ENCODE measurements at places on chromosomes 6 and 20.
A peak's percentile ranks its signal among the peaks of the same experiment; 100 is the strongest.

GRCh38 chr6:24899136-24899996, 36.4 kb downstream of the RIPOR2 start:
- DNase-seq: no peak

DNA sequence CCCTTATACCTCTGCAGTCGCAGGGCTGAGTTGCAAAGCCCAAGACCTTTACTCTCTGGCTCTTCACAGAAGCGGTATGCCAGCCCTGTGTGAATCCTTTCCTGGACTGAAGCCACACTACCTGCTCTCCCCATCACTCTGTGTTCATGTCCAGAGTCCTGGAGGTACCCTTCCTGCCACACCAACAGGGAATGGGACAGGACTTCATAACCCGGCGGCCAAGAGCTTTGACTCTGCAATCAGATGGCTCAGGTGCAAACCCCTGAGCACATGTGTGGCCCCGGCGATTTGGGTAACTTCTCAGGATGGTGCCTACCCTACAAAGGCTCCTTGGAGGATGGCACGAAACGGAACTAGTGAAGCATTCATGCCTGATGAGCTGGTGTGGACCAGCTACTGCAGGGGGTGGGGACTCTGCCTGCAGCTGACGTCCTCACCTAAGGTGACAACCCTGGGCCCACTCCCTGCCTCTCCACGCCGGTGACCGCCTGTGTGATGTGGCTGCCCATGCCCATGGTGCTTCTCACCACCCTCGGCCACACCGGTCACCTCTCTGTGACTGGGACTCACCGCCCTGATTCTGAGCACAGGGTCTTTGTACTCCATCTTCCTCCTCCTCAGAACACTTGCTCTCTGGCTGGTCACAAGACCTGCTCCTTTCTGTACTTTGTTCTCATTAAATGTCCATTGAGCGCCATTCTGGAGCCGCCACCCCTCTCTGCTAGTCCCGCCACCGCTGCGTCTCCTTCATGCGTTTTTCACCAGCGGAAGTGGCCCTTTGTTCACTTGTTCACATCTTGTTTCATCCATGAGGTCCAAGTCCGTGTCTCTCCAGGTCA, 116.7 kb downstream of the SULF2 start:
- no peak for DNase-seq

DNA sequence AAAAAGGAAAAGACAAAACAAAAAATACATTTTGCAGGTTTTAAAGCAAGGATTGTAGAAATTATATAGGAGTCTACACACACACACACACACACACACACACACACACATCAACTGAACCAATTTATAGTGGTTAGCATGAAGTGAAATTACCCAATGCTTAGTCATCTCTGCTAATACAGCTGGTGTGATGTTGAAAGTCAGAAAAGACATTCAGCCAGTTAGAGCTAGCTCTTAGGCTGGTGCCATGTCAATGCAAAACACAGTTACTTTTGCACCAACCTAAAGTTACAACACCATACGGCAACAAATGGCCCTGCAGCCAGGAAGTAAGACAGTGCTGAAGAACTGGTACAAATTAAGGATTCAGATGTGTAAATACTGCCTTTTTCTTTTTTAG, 15.2 kb downstream of the FAM210B start:
- peak; percentile 93 for DNase-seq

GRCh38 chr6:144809120-144809519, 524.0 kb downstream of the UTRN start:
- DNase-seq: peak; percentile 58

DNA sequence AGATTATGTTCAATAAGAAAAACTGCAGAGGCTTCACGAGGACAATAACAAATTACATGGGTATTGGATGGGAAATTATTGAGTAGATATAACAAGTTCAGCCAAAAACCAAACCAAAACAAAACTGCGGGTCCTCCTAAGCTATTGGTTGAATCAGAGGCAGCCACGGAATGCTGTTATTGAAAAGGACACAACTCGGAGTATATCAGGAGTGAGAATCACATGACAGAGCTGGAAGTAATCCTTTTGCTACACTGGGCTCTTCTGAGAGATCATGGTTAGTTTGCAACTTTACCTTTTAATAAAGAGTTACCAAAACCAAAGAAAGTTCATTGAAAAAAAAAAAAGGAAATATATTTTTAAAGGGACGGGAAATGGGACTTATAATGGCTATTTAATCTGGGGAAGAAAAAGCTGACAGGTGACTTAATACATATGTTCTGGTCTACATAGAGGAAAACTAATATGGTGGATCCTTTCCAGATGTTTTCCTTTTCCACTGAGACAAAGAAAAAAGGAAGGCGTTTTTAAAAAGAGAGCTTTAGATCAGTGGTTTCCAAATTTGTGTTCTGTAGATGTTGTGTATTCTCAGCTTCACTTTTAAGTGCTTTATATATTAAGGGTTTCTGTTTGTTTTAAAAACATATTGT, 6.9 kb upstream of the CITED2 start:
- DNase-seq: no peak

DNA sequence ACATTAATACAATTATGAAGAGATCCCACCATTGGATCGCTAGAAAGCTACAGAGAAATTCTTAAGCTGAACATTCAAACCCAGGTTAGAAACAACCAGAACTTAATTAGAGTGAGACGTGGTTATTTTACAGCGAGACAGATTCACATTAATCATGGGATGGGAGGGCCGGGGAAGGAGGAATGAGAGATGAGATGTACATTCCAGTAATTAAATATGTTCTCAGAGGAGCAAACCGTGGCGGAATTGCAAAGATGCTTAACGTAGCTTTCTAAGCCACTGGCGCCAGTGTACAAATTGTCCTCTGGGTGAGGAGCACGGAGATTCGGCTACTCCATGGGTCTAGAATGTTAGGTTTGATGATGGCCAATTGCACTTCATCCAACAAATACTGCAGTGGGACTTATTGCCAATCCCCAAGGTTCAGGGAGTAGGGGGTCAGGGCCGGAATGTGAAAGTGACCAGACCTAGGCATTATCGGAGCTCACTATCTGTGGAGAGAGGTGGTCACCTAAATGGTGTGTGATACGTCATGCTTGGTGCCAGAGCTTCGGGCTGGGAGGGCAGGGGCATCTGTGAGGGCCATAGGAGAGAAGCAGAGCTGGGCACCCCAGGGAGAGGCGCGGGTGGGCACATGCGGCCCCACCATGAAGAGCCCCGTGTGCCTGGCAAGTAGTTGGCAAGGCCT, 114.7 kb downstream of the EDN3 start:
- peak; percentile 5 for DNase-seq

DNA sequence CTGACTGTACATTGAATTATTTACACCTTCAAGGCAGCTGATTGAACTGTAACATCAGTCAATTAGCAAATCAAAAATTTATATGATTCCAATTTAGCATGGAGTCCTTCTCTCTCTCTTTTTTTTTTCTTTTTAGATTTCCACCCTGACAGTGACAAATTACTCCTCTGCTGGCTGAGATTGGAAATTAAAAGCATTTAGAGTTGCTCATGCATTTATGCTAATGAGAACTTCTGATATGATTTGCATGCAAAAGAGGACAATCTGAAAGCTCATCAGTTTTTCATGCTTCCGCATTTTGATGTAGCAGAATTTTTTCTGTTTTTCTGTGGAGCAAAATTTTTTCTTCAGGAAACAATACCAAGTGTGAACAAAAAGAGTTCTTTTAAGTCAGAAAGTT, 130.5 kb upstream of the NOX3 start:
- no peak for DNase-seq

DNA sequence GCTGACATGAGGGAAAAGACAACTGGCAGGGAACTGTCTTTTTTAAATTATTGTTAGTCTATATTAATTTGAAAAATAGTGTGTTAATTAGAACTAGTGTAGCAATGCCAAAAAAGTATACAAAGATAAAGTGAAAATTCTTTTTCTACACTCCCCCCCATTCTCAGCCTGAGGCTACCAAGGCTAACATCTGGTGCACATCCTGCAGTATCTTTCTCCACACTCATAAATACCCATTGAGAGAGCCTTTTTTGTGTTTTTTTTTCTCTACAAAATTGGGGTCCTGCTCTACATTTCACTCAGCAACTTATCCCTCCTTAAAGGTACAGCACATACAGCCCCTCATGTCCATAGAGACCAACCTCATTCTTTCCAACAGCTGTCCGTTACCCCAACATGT, 20.7 kb downstream of the PREX1 start:
- DNase-seq: no peak

GRCh38 chr6:131356161-131356560, 216.9 kb upstream of the ARG1 start:
- DNase-seq: no peak

DNA sequence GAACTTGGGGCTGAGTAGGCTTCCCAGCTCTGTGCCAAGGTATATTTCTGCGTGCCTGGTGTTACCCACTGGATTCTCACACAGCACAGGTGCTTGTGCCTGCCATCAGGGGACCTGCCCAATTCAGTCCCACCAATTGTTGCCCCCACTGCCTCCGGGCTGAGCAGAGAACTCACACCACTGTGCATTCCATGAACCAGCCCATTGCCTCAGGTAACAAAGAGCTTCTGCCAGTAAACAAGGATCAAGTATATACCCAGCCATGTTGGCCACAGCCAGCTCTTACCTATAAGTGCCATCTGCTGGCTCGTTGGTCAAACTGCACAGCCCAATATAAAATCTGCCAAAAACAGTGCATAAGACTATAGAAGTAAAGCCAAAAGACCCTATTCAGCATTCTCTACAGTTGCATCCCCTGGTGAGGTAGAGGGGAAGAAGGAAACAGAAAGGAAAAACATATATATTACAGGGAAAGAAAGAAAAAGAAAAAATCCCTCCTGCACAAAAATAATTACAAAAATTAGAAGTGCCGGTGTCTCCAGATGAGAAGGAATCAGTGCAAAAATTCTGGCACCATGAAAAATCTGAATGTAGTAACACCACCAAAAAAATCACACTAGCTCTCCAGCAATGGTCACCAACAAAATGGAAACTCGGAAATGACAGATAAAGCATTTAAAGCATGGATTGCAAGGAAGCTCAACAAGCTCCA, 241.4 kb downstream of the IBTK start:
- peak; percentile 56 for DNase-seq

DNA sequence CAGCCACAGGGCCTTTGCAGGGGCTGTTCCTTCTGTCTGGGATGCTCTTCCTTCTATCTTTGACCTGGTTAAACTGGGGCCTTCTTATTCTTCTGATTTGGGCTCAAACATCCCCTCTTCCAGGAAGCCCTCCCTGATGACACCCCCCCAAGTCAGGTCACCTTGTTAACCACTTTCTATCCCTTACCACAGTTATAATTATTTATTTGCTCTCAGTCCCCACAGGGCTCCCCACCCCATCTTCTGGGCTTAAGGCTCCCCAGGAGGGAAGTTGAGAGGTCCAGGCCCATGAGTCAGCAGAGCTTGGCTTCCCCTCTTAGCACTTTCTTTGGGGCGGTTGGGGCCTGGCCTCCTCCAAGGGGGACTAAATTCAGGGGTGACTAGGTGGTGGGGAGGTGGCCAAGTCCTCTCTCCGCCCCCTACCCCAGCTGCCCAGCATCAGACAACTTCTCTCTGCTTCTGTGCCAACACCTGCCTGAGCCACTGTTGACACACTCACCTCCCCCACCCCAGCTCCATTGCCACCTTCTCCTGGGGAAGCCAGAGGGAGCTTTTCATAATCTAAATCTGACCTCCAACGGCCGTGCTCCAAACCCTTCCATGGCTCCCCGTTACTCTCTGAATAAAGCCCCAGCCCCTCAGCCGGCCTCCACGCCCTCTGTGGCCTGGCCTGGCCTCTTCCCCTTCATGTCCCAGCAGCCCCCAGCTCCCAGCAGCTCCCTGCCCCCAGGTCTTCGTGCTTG, 70.0 kb downstream of the CEBPB start:
- peak; percentile 30 for DNase-seq

- DNase-seq: no peak
Measured at GRCh38 chr20:51880188-51880587, 77.9 kb upstream of the SALL4 start.

- no peak for DNase-seq
Measured at GRCh38 chr6:161545741-161546140, 271.9 kb upstream of the AGPAT4 start.

- DNase-seq: no peak
Measured at GRCh38 chr20:64222291-64222735, 33.2 kb upstream of the PCMTD2 start.

DNA sequence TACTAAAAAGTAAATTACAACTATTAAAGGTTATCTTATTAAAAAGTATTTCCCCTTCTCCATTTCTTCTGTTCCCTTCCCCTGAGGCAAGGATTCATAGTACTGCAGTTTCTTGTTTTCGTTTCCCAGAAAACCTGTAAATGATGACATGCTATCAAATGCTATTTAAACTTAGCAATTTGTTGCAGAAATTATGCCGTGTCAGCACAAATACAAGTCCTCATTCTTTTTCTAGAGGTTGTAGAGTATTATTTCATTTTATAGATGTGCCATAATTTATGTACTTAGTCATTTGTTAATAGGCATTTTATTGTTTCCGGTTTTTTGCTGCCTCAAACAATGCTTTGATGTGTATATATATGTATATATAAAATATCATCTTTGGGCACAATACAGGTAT, 268.4 kb downstream of the PLCB1 start:
- DNase-seq: no peak

- DNase-seq: peak; percentile 91
Measured at GRCh38 chr20:7195704-7196103, 428.2 kb downstream of the BMP2 start.

DNA sequence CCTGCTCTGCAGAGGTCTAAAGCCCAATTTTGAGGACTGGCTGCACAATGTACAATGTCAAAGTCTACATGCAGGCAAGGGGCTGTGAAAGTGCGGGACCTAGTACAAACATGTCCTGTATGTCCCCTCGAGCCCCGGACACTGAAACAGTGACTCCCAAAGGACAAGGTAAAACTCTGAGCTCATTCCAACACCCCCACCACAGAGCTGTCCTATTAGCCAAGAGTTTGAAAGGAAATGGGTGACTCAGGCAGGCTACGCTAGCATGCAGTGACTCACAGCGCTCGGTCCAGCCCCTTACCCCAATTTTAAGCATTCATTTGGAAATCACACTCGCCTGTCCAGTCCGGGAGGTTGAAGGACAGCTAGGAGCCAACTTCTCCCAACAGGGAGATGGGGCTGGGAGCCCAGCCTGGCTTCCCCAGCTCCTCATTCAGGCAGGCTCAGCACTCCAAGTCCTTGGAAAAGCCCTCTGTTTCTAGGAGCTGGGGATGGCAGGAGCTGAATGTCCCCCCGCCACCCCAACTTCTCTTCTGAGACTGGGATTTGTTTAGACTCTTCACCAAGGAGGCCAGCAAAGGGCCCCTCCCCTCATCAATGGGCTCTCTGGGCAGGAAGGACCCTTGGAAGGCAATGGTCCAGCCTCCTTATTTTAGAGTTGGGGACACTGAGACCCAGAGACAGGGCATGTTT, 3.9 kb downstream of the SDC4 start:
- peak; percentile 90 for DNase-seq
